ENCODE measurements at places on chromosomes 13 and 19.
A peak's percentile ranks its signal among the peaks of the same experiment; 100 is the strongest.

DNA sequence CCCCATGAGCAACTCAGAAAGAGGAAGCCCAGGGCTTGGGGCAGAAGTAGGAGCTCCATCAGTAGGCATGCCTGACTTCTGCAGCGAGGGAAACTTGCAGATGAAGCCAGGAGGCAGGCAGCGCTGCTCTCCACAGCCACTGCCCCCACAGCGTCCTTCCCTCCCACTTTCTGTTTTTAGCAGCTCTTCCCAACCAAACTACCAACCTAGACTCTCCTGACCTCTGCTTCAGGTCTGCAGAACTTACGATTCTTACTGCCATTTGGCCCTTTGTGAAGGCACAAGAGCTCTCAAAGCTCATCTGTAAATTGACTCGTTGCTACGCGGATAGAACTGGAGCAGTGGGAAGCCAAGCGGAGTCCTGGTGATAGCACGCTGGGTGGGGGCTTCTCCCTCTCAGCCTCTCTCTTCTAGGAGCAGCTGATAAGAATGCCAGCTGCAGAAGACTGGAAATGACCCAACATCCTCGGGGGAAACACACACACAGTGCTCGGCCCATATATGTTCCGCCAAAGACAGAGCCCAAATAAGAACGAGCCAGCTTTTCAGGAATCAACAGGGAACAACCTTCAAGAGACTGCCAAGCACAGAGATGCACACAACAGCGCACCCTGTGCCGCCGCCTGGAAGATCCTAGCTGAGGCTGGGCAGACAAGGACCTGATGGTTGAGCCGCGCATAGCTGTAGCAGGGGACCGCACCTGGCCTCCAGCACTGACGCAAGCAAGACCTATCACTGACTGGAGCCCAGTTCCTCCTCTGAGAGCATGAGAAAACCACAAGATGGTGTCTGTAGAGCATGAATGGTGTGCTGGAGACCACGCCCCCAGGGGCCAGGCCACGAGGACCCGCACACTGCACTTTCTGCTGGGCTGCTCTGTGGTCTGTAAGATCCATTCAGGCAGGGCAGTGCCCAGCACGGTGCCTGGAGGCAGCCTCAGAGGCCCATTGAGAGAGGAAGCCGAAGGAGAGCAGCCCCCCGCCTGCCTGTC is 15.9 kb upstream of the SLC35E1 start:
- no peak for DNase-seq

- peak; percentile 27 for DNase-seq
These were observed 3.2 kb downstream of the ATP4B start for GRCh38 chr13:113654591-113655345.

DNA sequence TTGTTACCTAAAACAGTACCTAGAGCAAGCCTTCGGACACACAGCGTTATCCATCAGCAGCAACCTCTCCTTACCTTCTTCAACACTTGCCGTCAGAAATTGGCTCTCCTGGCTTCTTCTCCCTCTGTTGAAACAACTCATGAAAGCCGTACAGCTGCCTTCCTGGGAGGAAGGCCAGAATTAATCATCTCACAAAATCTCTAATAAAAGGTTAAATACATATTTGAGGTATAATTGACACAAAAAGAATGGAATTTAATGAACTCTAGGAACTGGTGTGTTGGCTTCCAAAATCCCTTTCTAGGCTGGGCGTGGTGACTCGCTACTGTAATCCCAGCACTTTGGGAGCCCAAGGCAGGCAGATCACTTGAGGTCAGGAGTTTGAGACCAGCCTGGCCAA is 37.3 kb upstream of the GTF2F2 start:
- no peak for DNase-seq

DNA sequence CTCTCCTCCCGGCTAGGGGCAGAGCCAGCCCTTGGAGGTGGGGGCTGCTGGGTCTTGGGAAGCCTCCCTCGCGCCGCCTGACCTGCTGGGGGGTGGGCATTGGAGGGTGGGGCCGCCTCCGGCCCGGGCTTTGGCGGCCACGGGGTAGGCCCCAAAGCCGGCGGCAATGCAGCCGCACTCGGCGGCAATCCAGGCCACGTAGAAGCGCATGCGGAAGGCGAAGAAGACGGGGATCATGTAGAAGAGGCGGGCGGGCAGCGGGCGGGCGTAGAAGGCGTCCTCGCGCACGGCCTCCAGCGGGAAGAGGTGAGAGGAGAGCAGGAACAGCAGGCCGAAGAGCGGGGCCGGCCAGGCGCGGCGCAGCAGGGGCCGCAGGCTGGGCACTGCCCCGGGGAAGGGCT is 7.7 kb upstream of the TMC4 start:
- DNase-seq: no peak

DNA sequence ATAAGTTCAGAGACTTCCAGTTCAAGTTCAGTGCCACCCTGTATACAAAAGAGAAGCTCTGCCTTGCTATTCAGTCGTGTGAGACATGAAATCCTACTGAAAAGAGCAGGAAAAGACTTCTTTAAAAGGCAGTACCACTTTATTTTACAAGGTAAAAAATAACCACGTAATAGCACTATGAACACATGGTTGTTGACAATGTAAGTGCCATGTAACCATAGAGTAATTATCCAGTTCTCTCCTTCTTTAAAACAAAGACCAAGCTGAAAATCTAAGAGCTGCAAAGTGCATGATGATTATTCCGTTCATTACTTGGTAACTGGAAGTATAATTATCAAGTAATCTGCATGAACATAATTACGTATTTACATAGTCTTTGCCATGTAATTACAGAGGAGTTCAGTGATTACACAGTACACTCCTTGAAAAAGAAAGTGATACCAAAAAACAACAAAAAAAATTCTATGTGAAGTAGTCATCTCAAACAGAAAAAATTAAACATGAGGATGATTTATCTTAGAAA is 288.7 kb downstream of the EFNB2 start:
- DNase-seq: no peak

GRCh38 chr19:52694921-52695320 is 39.9 kb downstream of the ZNF611 start:
- no peak for DNase-seq

- DNase-seq: no peak
These were observed 20.5 kb downstream of the EDNRB start for GRCh38 chr13:77898097-77898496.

DNA sequence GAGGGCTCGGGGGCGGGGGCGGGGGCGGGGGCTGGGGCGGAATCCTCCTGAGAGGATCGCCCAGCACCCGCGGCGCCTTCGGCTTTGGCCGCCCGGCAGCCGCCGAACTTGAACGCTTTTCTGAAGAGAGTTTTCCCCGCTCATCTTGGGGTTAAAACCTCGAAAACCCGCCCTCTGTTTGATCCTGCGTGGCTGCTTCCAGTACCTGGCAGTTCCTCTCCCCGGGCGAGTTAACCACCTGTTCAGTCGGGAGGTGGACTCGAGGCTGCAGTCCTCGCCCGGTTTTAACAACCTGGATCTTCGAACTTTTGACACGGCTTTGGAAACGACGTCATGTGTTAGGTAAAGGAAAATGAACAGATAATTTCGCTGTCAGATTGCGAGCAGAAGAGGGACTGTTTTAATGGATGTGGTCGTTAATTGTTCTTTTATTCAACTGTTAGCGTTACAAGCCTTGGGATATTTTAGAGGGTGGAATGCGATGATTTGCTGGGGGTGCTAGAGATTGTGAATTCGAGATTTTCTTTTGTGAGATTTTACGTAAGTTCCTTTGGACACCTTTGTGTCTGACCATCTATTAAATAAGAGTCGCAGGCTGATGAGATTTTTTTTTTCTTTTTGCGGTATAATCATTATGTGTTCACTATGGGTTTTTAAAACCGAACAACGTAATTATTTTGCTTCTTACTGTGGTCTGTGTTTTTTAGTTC is 1.0 kb downstream of the FNDC3A start:
- DNase-seq: no peak

GRCh38 chr13:85500696-85501256 is 298.4 kb downstream of the SLITRK6 start:
- no peak for DNase-seq

DNA sequence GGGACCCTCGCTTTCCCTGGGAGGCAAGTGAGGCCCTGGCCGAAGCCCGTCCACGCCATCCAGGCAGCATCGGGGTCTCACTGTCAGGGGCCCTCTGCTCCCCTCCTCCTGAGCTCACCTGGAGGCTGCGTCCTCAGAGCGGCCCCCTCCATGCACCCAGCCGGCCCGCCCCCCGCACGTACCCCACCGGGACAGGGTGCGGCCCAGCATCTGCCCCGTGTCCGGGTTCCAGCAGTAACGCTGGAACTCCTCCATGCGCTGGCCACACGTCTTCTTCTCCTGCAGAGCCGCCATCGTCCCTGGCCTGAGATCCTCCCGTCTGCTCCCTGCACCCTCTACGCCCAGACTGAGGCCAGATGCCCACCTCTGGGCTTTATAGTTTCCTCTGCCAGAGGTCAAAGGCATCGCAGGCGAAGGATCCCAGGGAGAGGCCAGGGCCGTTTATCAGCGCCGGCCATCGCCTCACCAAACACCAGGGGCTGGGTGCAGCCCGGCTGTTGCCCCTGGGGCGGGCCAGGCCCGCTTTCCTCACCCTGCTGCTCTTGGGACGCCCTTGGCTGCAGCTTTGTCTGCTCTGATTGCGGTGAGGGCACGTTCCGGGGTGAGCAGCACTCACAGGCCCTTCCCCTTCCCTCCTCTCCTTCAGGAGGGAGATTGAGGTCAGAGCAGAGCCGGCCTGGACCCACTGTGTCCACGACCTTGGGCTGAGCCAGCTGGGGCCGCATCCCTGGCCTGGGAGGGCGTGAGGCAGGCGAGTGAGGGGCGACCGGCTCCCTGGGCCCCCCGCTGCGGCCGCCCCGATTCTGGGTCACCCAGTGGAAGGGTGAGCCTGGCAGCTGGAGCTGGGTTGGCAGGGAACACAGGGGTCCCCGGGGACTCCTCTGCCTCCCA is at the start of gene ATP4B:
TSS of gene ATP4B (minus strand) at position 348 of the 891 bp plus-strand sequence. CDS start at position 294, 54 bp downstream.
- peak; percentile 20 for DNase-seq

DNA sequence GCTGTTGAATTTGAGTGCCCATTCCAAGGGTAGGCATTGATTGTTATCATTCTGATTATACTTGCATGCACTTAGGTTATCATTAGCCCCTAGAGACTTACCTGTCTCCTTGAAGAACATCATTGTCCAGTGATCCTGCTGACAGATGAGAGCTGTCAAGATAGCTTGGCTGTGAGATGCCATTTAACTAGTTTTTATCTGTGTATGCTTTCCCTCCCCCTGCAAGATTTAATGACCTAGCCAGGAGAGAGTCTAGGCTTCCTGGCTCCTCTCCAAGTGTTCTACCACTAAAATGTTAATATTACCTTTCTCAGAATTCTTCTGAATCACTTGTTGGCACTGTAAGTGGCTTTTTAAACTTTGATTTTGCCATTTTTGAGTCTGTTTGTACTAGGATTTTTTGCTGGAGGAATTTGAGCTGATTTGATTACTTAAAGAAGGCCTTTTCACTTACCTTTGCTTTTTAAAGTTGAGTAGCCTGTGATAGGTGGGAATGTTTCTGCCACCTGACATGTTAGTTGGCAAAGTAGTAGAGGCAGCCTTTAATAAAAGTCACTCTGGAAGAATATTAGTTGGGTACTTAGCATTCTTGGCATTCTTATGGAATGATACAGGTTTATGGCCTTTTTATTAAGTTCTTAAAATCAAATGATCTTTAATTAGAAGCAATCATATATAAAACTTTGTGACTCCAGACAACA is 41.1 kb downstream of the ARHGAP35 start:
- DNase-seq: no peak

GRCh38 chr13:44104197-44104490 is 224.4 kb downstream of the LACC1 start:
- DNase-seq: no peak

GRCh38 chr13:111663953-111664421 is 343.5 kb downstream of the TEX29 start:
- DNase-seq: no peak

DNA sequence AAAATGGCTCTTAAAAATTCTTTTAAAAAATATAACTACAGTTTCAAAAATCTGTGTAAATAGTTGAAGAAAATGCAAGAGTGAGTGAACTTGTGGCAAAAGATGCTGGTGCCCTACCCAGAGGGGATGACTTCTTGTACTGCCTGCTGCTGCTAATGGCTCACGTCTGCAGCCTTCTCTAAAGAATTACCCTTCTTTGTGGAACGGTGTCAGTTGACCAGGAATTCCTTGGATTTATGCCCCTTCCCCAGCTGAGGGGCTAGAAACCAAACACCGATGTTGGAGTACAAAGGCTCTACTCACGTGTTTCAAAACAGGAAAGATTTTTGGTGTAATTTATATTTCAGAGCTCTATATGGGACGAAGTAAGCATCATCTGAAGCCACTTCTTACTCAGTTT is 1582.8 kb downstream of the OLFM4 start:
- DNase-seq: no peak

GRCh38 chr13:99383511-99383921 is 76.3 kb upstream of the GPR183 start:
- DNase-seq: no peak

DNA sequence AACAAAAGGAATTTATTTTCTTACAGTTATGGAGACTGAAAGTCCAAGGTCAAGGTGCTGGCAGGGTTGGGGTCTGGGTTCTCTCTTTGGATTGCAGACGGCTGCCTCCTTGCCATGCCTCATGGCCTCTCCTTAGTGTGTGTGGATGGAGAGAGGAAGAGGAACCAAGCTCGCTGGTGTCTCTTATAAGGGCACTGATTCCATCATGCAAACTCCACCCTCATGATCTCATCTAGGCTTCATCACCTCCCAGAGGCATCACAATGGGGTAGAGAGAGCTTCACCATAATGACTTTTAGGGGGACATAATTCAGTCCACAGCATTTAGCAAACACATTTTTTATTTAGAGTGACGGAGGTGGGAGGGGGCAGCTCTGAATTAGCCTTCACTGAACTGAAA is 104.9 kb upstream of the ABCC4 start:
- no peak for DNase-seq

GRCh38 chr19:31170046-31170445 is 179.2 kb downstream of the TSHZ3 start:
- no peak for DNase-seq

DNA sequence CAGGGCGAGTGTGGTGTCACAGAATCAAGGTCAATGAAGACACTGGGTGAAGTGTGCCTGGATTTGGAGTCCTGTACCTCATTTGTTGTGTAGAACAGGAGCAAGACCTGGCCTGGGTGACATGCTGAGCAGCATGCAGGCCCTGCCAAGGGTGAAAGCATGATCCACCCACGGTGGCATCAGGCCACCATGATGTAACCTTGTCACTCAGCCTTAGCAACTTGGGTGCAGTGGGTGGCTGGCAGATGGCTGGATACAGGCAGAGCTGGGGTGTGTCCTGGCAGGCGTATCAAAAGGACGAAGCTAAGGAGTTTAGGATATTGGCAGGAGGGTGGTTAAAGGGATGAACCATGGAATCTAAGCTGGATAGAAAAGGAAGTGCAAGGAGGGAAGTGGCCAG is 10.3 kb downstream of the THSD1 start:
- DNase-seq: no peak

GRCh38 chr19:18730885-18731513 is 47.5 kb downstream of the CRTC1 start:
- DNase-seq: no peak

DNA sequence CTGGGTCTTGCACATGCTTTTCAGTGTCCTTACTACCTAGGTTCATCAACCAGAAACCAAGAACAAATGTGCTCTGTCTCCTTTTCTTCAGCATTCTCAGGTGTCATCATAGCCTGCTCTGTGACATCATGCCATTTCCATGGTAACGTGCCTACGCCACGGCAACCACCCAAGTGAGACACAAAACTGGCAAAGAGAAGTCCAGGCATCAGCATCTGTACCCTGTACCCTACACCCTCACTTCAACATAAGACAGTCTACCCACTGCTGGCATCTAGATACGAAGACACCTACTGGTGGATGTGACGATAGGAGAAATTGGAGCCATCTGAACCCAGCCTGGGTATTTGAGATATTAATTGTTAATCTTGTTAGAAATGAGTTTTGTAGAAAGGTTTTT is 13.3 kb downstream of the ZC3H4 start:
- DNase-seq: no peak

Measured in Right ventricle myocardium superior (tissue), 1 donor.